OCI-M1 (cell line): ENCODE measurements at places on chromosomes 2 and 18.
A peak's percentile ranks its signal among the peaks of the same experiment; 100 is the strongest.

DNA sequence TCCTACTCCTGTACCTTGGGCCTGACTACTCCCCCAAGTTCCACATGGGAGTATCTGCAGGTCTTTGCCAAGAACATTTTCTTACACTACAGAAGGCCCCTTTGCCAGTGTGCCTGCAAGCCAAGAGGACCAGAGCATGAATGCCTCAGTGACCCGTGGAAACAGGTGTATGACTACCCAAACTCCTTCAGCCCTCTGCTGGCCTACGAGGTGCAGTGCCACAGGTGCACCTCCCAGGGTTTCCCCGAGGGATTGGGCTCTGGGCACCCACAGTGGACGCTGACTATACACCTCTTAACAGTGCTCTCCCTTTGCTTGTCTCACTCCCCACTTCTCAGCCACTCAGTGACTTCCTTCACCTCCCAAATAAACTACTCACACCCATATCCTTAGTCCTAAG, 91.4 kb downstream of the COL6A3 start:
- no peak for DNase-seq

DNA sequence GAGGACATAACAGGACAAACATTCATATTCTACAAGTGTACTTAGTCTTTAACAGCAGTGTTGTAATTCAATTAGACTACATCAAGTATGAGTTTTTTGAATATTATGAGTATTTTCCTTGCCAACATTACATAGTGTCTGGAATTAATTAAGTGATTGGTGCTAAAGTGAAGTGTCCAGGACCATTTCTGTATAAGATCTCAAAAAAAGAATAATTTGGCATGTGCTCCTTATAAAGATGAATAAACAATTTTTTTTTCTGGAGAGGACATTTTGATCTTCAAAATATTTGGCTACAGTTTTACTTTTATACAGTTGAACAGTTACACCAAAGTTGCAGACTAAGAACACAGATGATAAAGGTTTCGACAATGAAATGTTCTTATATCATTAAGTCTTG, 15.1 kb upstream of the EPB41L3 start:
- no peak for DNase-seq

DNA sequence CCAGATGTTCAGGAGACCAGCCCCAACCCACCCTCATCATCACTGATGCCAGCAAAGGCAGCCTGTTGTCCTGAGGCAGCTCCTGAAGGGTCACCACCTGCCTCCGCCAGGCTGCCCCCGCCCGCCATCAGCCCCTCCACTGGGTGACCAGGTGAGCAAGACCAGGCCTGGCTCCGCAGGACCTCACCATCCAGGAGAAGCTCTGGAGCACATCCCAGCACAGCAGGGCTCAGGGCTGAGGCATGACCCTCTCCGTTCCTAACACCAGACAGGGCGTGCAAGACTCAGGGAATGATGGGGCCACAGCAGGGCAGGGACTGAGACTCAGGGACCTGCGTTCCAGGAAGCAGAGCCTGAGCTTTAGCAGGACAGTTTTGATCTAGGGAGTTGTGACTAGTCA, 218.8 kb upstream of the RAB6C start:
- no peak for DNase-seq

DNA sequence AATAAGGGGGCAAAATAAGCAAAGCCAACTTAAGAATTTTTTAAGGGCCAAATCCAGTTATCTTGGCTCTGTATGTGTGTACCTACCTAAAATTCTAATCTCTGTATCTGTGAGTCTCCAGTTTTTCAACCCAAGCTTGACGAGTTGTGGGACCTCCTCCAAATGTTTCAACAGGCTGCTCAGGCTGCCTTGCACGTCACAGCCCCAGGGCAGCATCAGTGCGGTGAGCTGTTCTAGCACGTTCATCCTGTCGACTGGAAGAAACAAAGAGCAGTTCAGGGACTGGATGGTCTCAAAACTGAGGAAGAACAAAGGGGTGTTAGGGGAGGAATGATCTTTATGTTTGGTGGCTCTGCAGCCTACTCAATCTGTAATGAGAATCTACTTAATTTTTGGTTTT, 29.4 kb downstream of the NLRC4 start:
- DNase-seq = no peak

- DNase-seq = peak; percentile 41
These were observed 1256.8 kb downstream of the LRP1B start for GRCh38 chr2:140873915-140874531.

GRCh38 chr18:27778441-27778840, 398.5 kb downstream of the CDH2 start:
- peak; percentile 10 for DNase-seq

- DNase-seq = no peak
These were observed 266.9 kb downstream of the GBX2 start for GRCh38 chr2:235901243-235901642.

- no peak for DNase-seq
These were observed 545.4 kb downstream of the CCDC85A start for GRCh38 chr2:56729212-56729611.

DNA sequence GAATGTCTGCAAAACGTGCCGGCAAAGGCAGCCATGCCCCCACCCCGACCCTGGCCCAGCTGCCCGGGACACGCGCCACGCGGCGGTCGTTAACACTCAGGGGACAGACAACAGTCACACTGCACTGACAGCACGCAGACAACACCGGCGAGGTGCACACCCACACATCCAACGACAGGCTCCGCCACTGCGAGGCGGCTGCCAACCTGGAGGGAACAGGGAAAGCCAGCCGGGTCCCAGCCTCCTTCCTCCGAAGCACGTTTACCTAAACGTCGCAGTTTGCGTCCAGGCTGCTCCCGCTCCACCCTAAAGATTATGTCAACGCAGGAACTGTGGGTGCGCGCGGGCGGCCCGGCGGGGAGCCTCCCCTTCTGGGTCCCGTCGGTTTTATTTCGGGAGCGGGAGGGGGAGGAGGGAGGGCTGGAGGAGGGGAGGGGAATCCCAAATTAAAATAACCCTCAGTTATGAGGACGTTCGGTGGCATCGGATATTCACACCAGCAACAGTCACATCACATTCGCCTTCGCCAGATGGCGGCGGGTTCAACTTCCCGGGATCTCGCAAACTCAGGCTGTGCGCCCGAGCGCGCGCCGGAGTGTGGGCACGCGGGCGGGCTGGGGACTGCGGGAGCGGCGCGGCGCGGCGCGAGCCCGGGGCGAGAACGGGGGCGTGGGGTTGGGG, 644 bp downstream of the PTGR3 start:
- peak; percentile 68 for DNase-seq

GRCh38 chr2:60423505-60423904, 129.9 kb downstream of the BCL11A start:
- DNase-seq = no peak

- DNase-seq = peak; percentile 59
These were observed 25.3 kb upstream of the SERTAD2 start for GRCh38 chr2:64678771-64679590.

- DNase-seq = no peak
These were observed 99.9 kb upstream of the FN1 start for GRCh38 chr2:215535741-215536140.

GRCh38 chr18:63799189-63799588, 24.0 kb downstream of the SERPINB7 start:
- no peak for DNase-seq

DNA sequence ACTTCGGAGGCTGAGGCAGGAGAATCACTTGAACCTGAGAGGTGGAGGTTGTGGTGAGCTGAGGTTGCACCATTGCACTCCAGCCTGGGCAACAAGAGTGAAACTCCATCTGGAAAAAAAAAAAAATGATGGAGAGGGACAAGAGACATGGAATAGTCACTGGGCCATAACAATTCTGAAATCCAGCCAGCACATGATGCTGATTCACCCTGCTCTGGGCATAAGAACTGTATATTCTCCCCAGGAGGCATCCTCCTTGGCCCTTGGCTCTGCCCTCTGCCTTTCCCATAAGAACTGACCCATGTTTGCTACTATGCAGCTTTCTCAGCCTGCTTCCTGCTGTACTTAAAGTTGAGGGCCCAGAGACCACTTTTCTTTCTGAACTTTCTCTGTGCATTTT, 297.7 kb downstream of the GBX2 start:
- no peak for DNase-seq

GRCh38 chr18:9746958-9747357, 38.9 kb downstream of the RAB31 start:
- DNase-seq = no peak

- no peak for DNase-seq
These were observed 32.8 kb downstream of the TACR1 start for GRCh38 chr2:75166491-75166890.

- DNase-seq = no peak
These were observed 146.9 kb downstream of the ANKRD44 start for GRCh38 chr2:197163712-197164140.

DNA sequence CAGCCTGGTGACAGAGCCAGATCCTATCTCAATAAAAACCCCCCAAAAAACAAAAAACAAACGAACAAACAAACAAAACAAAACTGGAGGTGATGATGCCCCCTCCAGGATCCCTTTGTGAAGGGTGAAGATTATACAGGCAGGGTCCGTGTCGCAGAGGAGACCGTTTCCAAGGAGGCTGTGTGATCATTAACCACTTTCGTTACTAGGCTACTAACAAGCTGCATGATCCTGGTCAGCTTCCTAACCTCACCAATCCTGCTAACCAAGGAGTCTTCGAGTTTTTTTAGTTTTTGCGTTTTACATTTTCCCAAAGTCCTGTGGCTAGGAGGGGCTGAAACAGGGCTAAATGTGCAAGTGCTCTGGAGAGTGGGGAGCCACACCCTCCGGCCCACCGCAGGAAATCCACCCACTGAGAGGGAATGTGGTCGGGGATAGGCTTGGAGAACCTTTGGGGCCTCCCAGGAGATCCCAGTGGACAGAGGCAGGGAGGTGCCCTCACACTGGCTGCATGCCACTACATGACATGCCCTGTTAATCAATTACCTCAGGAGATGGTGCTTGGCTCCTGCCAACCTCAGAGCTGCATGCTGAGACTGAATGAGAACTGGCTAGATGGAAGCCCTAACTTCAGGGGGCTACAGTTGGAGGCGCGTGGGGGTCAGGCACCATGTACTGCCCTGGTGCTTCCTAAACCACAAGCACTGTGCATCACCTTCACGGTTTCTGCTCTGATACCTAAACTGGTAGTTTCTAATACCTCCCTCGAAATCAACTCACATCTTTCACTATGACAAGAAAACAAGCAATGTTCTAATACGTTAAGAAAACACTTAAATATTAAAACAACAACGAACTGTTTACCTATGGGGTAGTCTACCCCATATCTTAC, 67.5 kb upstream of the RGPD5 start:
- DNase-seq = no peak

GRCh38 chr2:60662781-60663180, 93.3 kb upstream of the PAPOLG start:
- no peak for DNase-seq

- DNase-seq = no peak
These were observed 249.6 kb downstream of the MTX2 start for GRCh38 chr2:176518823-176519222.

DNA sequence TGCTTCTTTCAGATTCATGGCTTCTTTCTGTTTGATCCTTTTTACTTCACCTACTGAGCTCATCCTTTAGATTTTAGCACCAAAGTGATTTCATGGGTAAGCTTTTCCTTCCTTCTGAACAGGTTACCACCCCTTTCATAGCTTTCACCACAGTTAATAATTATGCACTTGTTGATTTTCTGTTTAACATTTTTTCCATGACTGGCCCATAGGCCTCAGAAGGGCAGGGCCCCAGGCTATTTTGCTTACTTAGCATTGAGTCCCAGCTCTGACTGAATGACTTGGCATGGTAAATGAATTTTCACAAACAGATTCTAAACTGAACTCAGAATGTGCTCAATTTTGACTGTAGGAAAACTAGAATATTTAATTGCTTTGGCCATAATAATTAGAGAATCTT, 177.0 kb downstream of the GCA start:
- DNase-seq = no peak

DNA sequence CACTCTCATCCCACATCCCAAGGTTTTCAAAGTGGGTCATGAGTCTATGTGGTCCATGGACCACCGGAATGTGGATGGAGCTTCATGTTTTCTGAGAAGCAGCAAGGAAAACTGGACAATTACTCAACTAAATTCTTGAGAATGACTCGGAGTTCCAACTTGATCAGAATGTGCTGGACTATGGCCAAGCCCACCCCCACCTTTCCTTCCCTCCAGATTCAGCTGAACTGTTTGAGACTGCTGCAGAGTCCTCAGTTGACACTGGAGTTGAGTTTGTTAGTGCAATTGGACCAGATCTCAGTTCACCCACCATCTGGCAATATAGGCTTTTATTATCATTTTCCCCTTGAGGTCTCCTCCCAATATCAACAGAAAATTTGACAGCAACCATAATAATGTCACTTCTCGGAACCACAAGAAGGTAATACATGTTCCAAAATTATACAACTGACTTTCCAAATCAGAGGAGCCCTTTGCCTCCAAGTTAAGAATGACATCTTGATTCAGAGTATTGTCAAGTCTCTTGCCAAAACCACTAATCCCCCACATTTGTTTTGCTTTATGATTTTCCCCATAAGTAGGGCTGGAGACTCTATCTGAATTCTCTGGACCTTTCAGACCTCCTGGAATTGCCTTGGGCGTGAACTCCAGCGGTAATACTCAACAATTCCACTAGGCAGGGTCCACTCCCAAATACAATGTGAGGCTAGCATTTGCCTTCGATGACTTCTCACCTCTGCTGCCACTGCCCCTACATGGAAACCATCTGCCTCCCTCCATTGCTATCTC, 8.8 kb downstream of the COL4A4 start:
- no peak for DNase-seq

- no peak for DNase-seq
These were observed 23.0 kb upstream of the MSGN1 start for GRCh38 chr2:17793296-17793695.

DNA sequence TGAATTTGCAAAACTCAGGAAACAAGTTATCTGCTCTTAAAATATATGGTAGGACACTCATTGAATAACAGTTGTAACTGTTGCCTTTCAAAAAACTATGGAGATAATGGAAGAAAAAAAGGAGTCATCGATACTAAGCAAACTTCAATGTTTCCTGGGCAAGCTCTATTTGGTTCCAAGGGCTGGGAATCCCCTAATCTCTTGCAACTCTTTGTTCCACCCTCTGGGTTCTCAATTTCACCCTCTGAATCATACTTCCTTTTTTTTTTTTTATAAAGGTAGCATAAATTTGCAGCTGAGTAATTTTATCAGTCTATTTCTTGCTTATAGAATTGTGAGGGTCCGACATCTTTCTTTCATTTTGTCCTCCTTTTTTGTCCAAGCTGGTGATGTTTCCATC, 36.7 kb downstream of the SLC9A4 start:
- DNase-seq = peak; percentile 17

DNA sequence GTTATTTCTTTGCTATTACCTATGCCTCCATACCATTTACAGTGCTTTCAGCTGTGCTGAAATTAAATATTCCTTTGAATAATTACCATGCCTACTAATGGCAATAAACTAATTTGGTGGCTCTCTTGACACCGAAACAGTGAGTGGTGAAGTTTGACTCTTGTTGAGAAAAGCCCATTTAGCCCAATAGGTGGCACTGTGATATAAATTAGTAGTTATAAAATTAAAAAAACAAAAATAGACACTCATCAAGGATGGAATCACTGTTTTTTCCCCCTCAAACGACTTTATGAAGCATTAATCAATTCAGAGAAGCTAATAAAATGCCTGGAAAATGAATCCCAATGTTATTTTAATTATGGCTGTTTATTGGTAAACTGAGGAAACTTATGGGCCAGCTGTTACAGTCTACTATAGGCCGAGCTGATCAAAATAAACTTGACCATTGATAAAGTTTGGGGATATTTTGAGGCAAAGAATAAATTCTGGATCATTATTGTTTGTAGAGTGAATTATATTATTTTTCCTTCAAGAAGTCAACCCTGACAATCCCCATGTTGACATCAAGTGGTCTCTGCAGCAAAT, 339.6 kb downstream of the TRIB2 start:
- DNase-seq = peak; percentile 63

GRCh38 chr2:134287323-134287722, 33.5 kb downstream of the MGAT5 start:
- no peak for DNase-seq
